ENCODE measurements at places on chromosomes 16 and 17.
A peak's percentile ranks its signal among the peaks of the same experiment; 100 is the strongest.

DNA sequence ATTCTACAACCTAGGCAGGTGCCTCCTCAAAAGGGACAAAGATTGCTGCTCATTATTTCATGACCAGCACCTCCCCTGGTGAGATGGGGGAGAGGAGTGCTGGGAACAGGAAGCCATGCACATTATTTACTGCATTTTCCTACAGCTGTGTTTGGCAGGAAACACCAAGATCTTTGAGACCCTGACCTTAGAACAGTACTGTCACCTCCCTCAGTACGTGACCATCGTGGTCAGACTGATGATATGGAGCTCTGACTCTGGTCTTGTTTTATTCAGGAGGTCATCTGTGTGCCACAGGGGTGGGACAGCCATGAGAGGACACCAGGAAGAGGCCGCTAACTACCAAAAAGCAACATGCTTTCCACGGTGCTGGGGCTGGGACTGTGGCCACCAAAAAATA, 37.4 kb downstream of the USP22 start:
- DNase-seq: no peak

DNA sequence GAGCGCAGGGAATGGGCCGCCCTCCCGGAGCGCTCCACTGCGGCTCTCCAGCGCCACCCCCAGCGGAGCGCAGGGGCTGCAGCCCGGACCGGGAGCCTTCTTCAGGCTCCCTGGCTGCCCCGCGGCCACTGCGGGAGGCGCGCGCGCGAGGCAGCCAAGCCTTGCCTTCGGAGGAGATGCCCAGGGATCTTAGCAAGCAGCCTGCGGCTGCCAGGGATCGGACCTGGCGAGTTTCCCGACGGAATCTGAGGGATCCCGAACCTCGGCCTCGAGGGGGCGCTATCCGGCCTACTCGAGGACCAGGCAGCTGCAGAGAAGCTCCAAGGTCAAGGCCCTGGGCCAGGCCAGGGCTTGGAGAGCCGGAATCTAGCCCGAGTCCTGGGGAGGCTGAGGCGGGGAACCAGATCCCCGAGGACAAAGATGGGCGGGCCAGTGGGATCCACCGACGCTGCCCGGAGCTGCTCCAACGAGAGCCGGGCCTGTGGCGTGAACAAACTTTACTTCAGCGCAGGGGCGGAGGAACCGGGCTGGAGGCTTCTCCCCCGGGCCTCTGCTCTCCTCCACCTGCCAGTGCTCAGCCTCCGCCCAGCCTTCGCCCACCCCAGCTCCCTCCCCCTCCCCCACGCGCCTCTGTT, at the start of gene IRX6:
IRX6 (plus strand) TSS at position 567 of the 635 bp plus-strand sequence. CDS start 889 bp downstream, outside the sequence.
- no peak for DNase-seq

- no peak for DNase-seq
Observed at GRCh38 chr16:70473446-70474319, 19.3 kb downstream of the FCSK start.

DNA sequence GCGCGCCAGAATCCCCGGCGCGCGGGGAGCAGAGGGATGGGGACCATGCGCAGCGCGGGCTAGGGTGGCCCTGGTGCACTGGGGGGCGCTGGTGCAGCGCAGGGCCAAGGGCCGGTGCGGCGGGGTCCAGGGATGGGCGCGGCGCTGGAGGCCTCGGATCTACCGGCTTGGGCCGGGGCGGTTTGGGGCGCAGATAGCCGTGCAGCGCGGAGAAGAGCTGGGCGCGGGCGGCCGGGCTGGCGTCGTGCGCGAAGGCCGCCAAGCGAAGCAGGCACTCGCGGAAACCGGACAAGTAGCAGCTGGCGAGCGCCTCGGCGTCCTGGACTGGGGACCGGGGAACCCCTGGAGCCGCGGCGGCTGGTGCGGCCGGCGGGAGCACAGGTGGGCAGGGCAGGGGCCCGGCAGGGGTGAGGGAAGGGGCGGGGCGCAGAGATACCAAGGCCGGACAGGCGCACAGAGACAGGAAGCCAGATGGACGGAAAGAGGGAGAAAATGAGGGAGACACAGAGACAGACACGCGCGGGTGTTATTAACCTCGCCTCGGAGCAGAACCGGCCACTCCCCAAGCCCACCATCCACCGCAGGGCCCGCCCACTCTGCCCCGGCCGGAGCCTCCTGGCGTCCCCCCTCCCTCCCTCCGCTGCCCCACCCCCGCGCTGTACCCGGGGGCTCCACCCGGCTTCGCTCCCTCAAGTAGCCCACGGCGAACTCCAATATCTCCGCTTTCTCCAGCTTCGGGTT, 2.1 kb downstream of the HES7 start:
- DNase-seq: peak; percentile 46

- no peak for DNase-seq
Observed at GRCh38 chr16:89145406-89146161, 26.0 kb upstream of the CDH15 start.

DNA sequence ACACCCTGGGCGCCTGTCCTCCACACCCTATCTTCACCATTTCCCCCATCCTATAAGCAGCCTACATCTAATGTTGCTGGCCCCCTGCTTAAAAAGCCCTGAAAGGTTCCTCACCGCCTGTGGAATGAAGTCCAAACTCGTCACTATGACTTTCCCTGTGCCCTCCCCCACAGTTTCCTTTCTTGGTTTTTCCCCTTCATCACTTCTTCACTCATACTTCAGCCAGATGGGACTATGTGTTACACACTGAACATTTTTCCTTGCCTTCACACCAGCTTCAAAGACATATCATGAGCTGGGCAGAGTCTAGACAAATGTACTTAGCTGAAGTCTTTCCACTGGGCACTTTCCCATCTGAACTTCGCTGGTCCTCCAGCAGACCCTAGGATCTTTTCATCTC, 1.5 kb upstream of the MARCHF10 start:
- no peak for DNase-seq

GRCh38 chr17:72639711-72640110, 452.8 kb downstream of the SLC39A11 start:
- DNase-seq: no peak

- no peak for DNase-seq
Observed at GRCh38 chr16:57127037-57127763, 34.8 kb downstream of the CPNE2 start.

DNA sequence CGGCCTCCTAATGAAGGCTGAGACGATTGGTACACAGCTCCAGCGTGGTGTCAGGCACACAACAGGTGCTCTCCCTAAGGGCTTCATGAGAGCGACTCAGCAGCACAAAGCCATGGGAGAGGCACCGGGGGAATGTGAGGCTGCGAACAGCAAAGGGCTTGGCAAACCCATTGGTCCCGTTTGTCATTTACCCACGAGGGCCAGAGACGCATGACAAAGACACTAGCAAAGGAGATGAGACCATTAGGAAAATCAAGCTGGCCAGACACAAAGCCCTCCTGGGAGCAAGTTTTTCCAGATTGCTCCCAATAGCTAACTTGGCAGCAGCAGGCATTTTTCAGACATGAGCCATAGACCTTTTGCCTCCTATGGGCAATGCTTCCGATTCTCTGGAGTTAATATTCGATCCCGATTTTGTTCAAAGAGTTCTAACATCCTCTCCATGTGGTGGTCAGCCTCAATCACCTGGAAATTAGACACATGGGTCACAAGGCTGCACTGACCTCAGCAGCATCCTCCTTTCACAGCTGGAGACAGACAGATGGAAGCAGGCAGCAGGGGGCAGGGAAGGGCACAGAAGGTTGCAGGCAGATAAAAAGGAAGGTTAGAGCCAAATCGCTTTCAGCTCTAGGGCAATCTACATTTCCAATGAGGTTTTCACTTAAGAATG, 38.2 kb downstream of the TK2 start:
- DNase-seq: peak; percentile 19

GRCh38 chr17:51152766-51153209, 571 bp upstream of the NME1 start:
- DNase-seq: peak; percentile 1

DNA sequence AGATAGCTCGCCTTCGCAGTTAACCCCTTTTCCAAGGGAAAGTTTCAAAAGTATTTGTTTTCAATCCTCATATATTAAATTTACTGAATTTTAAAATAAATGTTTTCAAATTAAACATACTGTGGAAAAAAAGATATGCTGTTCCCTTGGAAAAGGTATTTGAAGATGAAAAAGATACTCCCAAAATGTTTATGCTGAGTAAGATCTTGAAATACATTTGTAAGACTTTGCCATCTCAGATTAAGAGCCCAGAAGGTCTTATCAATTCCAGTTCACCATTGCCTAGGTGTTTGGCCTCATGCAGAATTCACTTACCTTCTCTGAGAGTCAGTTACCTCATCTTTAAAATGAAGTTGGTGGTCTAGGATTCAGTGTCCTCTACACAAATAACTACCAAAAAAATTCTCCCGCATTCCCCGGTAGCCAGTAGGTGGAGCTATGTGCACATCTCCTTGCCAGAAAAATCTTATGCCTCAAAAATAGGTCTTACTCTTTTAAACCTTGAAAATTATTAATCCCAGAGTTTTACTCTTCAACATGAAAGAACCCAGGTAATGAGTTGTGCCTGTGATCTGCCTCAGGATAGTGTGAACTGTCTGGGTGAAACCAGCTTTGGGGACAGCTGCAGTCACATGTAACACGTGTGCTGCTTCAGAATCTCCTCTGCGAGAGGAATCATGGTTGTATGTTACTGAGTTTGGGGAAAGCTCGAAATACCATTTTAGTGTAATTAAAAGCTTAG, 178.3 kb downstream of the MRTFB start:
- DNase-seq: peak; percentile 64

DNA sequence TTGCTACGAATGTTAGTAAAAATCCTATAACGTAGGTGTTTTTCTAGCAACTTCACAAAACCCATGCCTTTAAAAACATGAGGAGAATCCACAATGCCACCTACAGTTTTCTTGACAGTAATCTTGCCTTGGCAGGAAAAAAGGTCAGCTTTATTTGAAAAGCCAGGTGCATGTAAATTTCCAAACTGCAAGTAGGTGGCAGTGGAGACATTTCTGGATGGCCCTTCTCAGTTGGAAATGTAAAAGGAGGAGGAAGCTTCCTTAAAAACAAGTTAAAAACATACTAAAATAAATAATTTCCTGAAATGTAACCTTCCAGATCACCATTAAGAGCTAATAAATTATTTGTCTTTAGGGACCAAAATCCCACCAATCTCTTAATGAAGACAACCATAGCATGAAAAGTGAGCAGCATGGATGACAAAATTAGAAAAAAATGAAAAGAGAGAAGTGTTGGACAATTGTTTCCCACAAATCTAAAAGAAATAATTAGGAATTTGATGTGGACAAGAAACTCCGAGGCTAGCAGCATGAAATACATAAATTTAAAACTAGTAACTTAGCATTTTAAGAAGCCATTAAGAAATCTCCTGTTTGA, 152.2 kb downstream of the SNX11 start:
- DNase-seq: no peak

- no peak for DNase-seq
Observed at GRCh38 chr17:81528651-81529436, 667 bp downstream of the FSCN2 start.

GRCh38 chr17:36152639-36153120, 23.8 kb downstream of the TBC1D3B start:
- no peak for DNase-seq

DNA sequence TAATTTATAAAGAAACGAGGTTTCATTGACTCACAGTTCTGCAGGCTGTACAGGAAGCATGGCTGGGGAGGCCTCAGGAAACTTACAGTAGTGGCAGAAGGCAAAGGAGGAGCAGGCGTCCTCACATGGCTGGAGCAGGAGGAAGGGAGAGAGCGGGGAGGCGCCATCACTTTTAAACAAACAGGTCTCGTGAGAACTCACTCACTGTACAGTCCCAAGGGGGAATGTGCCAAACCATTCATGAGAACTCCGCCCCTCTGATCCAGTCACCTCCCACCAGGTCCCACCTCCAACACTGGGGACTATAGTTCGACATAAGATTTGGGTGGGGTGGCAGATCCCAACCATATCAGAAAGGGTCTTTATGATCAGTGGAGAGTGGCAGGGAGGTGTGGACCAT, 392.4 kb upstream of the TNRC6C start:
- no peak for DNase-seq

GRCh38 chr16:4241258-4241927, 487 bp downstream of the SRL start:
- no peak for DNase-seq

- no peak for DNase-seq
Observed at GRCh38 chr17:45639297-45639849, 144.7 kb upstream of the CRHR1 start.

DNA sequence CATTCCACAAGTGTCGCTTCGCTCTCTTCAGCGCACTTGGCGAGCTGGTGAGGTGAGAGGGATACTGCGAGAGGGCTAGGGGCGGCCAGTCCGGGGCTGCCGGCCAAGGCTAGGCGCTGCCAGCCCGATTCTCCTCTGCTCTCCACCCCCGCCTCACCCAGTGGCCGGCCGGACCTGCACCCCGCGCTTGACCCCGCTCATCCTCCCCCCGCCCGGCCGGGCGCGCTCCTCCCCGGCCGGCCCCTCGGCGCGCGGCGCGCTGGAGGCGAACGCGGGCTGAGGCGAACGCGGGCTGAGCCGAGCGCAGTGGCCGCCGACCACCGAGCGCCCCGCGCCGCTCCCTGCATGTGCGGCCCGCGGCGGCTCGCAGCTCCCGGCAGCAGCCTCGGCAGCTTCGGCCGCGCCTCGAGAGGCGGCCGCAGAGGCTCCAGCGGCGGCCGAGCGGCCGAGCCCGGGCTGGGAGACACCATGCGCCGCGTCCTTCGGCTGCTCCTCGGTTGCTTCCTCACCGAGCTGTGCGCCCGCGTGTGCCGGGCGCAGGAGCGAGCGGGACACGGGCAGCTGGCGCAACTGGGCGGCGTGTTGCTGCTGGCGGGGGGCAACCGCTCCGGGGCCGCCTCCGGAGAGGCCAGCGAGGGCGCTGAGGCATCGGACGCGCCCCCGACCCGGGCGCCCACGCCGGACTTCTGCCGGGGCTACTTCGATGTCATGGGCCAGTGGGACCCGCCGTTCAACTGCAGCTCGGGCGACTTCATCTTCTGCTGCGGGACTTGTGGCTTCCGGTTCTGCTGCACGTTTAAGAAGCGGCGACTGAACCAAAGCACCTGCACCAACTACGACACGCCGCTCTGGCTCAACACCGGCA, at the start of gene SHISA9:
SHISA9 (plus strand) TSS at position 2 of the 865 bp plus-strand sequence.
- DNase-seq: no peak

GRCh38 chr16:80366023-80366422, 174.8 kb upstream of the DYNLRB2 start:
- DNase-seq: no peak

- DNase-seq: no peak
Observed at GRCh38 chr16:69116256-69116875, 10.9 kb downstream of the HAS3 start.

DNA sequence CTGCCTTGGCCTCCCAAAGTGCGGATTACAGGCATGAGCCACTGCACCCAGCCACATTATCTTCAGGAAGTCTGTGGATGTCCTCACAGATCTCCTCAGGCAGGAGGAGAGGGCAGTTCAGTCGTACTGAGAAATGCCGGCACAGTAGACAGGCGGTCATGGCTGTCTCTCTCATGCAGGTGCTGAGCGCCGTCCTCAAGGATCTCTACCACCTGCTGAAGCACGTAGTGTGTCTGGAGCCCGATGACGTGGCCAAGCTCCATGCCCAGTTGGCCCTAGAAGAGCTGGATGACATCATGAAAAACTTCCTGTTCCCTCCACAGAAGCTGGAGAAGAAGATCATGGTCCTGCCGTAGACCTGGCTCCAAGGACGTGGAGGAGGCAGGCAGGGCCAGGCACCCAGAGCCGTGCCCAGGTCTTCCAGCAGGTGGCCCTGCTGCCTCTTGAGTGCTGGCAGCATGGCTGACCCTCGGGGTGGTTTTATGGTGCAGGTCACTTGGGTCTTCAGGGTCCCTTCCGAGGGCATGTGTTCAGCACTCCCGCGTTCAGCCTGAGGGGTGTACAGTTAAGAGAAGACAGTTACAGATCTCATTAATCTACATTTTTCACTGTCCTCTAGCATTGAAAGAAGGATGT, 22.0 kb upstream of the HAS3 start:
- DNase-seq: no peak

All from CD4-positive, alpha-beta T cell treated with Interleukin-21 for 1 hour (primary cell).